Activated CD4-positive, alpha-beta memory T cell treated with anti-CD3 and anti-CD28 coated beads, Interleukin-2, amount 10 ng/mL, durations not matched to agents 7 days and 5 days (primary cell): ENCODE measurements at places on chromosomes 12 and 14.

GRCh38 chr12:90899456-90900182 is 55.4 kb downstream of the CCER1 start:
- no peak for DNase-seq

DNA sequence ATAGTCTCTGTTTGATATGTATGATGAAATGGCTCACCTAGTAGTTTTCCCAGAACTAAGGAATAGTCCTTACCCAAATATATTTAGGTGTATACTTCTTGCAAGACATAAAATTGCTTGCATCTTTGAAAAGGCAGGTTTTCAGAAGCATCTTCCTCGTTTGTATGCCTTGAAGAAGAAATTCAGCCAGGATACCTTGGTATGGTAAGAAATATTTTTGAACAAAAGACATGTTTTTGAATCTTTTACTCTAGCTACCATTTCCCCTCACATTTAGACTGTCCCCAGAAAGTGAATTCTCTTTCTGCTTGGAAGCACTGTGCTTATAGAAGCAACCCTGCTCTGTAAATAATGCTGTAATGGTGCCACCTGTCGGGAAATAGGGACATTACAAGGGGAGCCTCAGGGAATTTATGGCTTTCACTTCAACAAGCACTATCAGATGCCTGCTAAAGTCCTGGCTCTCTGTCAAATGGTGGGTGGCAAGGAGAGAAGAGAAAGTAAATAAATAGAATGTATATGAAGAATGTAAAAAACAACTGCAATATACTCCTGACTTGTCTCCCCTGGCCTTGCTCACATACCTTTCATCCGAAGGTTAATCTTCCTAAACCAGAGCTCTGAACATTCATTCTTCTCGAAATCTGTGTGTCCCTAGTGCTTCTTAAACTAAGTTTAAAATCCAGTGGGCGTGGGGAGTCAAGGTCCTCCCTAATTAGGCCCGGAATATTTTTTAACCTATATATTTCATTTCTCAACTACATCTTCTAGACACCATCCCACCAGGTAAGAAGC is 6.1 kb downstream of the CCDC184 start:
- DNase-seq: peak; percentile 75

DNA sequence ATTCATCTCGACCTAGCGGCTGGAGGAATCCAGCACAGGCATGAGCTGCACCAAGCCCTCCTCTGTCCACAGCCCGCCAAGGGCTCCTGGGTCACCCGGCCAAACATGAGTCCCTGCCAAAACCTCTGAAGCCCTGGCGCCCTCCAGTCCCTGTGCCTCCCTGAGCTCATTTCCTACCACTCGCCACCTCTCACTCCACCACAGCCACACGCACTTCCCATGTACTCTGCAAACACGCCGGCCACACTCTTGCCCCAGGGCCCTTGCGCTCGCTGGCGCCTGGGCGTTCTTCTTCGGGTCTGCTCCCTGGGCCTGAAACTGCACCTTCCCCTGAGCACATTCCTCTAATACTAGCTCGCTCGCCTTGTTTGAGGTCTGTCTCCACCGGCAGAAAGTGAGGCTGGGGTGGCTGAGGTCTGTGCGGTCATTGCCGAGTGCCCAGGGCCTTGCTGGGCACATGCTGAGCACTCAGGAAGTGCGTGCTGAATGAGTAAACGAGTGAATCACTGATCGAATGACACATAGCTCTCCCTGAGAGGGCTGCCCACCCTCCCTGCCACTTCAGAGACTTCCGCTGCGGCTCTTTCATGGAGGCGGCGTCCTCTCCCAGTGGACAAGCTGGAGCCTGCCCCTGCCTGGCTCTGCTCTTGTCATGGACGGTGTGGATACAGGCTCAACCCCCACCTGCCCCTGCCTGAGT is 33.7 kb upstream of the DLK1 start:
- DNase-seq: no peak

DNA sequence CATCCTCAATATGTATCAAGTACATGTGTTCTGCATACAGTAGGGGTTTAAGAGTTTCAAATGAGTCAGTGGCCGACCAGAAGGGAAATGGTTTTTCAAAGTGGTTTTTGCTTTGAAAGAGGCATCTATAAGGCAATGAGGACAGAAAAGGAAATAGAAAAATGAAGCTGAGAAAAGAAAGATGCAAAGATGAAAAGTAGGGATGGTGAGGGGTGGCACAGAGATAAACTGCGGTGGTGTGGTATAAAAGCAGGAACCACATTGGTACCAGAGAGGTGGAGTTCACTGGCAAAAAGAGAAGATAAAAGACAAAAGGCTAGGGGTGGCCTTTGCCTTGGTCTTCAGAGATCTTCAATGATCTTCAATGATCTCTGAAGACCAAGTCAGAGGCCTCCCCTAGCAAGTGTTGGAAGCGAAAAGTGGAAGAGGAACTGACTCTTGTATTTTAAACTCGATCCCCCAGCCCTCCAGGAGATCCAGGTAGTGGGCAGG is 144.0 kb upstream of the KRR1 start:
- peak; percentile 41 for DNase-seq

GRCh38 chr14:36773136-36773540 is 111.5 kb downstream of the PAX9 start:
- no peak for DNase-seq

DNA sequence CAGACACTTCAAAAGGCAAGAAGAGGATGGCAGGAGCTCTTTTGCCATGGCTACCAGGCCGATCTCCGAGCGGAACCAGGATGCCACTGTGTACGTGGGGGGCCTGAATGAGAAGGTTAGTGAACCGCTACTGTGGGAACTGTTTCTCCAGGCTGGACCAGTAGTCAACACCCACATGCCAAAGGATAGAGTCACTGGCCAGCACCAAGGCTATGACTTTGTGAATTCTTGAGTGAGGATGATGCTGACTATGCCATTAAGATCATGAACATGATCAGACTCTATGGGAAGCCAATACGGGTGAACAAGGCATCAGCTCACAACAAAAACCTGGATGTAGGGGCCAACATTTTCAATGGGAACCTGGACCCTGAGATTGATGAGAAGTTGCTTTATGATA is 9.8 kb downstream of the GARIN2 start:
- no peak for DNase-seq

- no peak for DNase-seq
Measured at GRCh38 chr14:73290279-73290678, 53.0 kb downstream of the PAPLN start.

GRCh38 chr12:89882792-89883191 is 174.2 kb upstream of the ATP2B1 start:
- no peak for DNase-seq

DNA sequence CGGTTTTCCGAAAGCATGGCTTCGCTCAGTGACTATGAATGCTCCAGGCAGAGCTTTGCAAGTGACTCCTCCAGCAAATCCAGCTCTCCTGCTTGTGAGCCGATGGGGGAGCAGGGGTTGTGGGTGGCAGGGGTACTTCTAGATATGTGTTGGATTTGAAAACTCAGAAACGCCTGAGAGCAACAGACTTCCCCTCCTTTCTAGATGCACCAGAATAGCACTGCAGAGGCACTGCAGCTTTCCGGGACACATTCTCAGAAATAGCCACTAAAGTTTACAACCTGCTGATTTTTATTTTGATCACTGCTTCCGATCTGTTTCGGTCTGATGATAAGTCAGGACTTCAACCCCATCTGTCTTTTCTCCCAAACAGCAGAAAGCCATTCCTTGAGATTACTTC is 8.6 kb downstream of the TCP11L2 start:
- DNase-seq: no peak

DNA sequence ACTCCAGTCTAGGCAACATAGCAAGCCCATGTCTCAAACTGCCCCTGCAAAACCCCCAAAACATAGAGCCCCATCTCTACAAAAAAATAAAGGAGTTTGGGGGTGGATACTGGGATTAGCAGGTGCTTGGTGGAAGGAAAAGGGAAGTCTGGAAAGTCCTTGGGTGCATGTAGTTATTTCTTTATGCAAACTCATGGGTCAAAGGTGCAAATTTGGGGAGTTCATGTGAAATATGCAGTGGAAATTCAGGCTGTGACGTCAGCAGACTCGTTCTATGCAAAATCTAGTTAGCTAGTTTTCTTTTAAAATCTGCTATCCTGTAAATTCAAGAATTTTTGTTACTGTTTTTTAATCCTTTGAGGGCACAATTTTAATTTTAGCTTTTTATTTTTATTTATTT is 51.3 kb downstream of the GNS start:
- DNase-seq: no peak

DNA sequence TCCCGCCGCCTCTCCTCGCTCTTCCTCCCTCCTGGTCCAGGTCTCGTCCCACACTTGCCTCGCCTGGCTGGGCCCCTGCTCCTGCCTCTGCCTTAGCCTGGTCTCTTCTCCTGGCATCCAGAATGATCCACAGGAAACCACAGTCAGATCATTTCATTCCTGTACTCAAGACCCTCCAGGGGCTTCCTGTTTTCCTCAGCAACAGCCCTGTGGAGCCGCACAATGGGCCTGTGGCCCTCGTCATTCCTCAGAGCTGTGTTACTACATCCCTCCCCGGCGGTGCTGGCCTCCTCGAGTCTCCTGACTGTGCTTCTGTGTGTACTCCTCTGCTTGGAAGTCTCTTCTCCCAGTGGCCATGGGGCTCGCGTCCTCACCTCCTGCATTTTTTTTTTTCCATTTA is 20.1 kb downstream of the ATP6V0A2 start:
- DNase-seq: no peak

DNA sequence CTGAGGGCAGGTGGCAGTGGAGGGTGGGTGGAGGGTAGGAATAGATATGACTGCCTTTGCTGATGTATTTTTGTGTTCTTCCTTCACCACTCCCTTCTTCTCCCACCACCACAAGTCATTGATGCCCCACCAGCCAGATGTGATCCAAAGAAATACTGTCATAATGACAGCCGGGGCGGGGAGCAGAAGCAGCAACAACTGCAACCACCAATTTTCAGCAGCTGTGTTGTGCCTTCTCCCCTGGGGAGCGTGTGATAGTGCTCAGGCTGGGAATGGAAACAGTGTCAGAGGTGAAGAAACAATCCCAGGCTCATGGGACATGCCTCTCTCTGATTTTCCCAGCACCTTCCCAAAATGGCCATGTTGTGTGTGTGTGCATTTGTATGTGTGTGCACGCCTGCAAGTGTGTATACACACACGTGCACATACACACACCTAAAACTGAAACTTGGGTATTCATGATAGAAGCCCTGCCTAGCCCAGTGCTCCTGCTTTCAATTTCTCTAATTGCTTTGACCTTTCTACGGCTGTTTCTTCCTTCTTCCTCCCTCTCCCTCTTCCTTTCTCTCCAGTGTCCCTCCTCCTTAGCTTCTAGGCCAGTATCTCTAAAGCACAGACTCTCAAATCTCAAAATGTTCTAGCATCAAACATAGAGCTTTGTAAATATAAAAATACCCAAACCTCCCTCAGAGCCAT is 299.2 kb upstream of the FKBP4 start:
- no peak for DNase-seq

DNA sequence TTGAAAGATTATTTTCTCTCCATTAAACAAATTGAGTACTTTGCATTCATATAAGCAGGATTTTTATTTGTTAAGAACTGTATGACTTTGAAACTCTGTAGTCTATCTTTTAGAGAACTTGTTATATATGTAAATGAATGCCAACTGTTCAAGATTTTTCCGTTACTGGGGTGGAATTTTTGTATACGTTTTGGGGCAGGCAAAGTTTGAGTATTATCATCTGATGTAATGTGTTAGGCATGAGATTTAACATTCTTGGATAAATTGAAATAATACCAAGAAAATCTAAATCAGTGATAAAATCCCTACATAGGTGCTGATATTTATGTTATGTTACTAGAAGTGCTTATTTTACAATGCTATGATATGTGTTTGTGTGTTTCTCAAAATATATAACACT is 8.4 kb downstream of the CNOT2 start:
- DNase-seq: no peak
